CD4-positive, alpha-beta T cell treated with Interleukin-17A for 4 hours (primary cell): ENCODE measurements at places on chromosomes 5 and 9.
A peak's percentile ranks its signal among the peaks of the same experiment; 100 is the strongest.

GRCh38 chr5:142109331-142110045, 909 bp downstream of the NDFIP1 start:
- peak; percentile 66 for DNase-seq

DNA sequence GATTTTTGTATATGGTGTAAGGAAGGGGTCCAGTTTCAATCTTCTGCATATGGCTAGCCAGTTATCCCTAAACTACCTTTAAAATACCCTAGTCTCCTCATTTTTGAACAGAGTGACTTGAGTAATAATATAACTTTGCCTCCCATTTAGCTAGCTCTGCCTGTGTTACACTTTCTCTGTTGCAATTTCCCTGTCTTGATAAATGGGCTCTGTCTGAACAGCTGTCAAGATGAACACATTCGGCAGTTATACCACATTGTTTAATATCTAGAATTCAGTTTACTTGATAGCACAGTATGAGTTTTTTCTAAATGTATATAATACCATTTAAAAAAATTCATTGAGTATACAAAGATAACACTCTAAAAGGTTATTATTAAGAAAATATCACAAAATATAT, 562.9 kb upstream of the FTMT start:
- DNase-seq = no peak

DNA sequence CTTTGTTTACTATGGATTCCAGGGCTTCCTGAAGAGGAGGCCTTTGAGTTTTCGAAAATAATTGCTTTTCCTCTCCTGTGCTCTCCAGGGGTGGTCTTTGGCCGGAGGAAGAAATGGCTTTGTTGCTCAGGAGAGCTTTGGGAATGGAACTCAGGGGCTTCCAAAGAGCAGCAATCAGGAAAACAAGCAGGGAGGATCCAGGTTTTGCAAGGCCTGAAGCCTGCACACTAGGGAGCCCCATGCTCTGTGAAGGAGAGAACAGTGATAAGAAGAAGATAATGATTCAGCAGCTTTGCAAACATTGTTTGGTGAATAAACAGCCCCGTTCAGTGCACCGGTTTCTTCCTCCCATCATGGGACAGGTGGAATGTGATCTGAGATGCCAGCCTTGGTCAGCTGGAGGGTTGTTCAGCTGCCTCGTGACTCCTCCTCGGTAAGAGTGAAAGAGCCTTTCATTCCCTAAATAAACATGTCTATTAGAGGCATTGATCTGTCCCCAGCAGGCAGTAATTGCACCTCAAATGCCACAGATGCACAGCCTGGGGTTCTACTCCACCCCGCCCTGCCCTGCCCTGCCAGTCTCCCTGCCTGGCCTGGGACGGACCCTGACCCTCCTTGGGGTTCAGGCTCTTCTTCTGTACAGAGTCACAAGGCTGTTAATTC, 11.5 kb upstream of the ALDH1B1 start:
- no peak for DNase-seq

GRCh38 chr9:130446101-130446861, 1.5 kb downstream of the ASS1 start:
- no peak for DNase-seq

DNA sequence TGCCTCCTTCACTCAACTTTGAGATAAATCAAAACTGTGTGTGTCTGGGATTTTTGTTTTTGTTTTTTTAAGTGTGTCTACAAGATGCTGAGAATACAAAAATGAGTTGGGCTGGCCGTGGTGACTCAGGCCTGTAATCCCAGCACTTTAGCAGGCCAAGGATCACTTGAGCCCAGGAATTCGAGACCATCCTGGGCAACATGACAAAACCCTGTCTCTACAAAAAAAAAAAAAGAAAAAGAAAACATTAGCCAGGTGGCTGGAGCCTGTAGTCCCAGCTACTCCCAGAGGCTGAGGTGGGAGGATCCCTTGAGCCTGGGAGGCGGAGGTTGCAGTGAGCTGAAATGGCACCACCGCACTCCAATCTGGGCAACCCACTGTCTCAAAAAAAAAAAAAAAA, 21.0 kb downstream of the HNRNPK start:
- no peak for DNase-seq

- no peak for DNase-seq
Observed at GRCh38 chr9:110115826-110116542, 92.0 kb downstream of the C9orf152 start.

DNA sequence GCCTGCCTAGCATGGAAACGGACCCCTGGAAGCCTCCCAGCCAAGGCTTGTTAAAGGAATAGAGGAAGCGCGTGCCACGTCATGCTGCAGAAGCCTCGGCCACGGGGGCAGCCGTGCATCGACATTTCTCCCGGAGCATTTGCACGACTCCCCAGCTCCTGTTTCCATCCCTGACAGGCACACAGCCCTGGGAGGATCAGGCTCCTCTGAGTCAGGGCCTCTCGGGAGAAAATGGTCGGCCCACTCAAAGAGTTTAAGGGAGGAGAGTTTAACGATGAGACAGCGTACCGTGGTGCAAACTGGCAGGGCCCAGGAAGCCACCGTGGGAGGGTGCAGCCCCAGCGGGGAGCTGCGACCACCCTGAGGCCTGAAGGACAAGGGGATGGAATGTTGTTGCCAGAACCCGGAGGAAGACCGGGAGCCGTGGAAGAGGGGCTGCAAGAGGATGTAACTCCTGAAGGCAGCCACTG, 213.6 kb downstream of the PAX5 start:
- DNase-seq = no peak

DNA sequence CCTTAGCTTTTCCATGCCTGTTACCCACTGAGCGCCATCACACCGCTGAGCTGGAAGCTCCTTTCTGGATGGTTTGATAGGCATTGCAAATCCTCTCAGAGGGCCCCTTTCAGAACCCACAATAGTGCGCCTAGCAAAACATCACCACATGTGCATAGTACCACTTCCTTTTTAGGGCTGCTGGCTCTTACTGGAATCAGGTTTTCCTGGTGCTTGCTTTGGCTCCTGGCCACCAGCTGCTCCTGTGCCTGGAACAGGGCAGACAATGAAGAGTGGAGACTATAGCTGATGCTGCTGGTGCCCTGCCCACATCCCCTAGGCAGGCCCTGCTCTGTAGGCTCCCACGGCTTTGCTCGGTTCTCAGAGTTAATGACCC, 163.6 kb upstream of the SEMA6A start:
- no peak for DNase-seq

DNA sequence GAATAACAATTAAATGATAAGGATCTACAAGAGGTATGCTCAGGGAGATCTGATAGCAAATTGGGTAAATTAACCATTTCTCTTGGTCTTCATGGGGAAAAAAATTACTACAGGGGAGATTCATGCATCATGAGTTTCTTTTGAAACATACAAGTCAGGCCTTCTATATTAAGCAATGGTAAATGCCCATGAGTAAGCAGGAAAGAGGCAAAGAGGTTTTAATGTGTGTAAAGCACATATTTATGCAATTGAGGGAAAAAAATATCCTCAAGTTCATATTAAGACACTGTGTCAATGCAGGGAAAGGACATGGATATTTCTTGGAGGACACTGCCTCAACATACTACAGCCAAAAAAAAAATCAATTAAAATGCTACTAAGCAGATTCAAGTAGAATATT, 73.4 kb upstream of the NR4A3 start:
- DNase-seq = no peak

DNA sequence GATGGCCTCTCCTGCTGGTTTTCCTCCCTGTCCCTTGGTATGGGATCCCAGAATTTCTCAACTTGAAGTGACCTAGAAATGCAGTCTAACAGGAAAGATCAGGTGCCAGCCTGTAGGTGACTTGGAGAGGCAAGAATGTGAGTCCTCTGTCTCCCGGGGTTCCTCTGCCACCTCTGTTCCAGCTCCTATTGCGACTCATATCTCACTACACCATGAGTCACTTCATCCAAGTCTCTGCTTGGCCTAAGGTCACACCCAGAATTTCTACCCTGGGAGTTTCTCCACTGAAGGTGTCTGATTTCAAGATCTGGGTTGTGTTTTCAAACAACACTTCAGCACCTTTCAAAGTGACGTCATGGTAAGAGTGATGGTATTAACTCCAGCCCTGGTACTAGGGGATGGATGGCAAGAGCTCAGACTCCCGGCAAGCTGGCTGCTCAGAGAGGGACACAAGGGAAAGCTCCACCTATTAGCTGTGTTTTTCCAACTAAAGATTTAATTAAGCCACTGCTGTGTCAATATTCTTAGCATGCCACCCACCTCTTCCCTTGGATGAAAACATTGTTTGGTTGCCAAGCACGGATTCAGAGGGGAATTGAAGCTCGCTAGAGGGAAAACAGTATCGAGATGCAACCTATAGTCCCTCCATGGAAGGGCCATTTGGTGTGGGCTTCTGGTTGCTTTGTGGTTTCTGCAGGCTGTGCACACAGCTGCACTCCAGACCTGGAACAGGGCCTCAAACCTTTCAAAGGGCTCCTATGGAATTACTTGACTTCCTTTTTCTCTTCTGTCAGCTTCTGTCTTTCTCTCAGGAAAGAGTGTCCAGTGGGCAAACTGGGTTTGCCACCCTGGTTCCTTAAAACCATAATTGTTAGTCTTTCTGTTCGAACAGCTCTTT, 205.7 kb downstream of the GAS1 start:
- no peak for DNase-seq

DNA sequence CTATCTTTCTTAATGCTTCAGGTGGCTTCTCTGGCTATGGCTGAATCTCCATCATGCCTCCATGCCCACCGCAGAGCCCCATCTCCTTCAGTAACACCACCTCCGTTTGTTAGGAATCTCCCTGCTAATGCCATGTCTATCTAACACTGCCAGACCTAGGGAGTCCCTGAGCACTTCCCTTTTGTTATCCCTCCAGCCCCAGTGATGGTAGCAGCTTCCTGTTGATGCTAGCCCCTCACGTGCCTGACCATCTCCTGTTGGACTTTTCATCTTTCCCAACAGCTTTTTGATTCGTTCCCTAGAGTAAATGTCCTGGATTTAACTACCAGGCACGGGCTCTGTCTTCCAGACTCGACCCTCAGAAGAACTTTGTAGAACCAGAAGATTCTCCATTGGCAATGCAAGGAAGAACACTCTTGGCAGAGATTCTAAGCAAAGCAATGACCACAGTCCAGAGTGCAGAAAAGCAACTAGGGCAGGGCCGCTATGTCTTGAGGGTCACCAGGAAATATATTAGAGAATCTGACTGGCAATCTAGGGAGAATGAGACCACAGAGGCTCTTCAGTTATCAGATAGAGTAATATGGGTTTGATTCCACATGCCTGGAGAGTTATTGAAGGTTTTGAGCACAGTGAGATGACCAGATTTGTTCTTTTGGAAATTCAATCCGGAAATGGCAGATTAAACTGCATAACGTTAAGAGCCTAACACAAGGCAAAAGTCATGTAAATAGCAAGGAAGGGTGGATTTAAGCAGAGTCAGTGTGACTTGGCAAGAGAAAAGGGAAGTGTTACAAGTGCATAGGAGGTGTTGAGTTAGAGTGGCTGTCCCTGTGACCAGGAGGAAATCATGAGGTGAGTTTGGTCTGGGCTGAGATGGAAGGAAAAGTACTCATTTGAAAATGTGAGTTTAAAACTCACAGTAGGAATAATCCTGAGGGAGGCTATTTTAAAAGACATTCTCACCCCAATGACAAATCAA, 555.2 kb downstream of the ACTL7B start:
- DNase-seq = no peak

GRCh38 chr5:100877274-100877673, 25.8 kb downstream of the ST8SIA4 start:
- DNase-seq = no peak

GRCh38 chr9:128159784-128160602, at the start of gene BBLN:
Gene BBLN (plus strand): TSS chr9:128160265. CDS start chr9:128160408, 143 bp downstream.
- DNase-seq = peak; percentile 98

DNA sequence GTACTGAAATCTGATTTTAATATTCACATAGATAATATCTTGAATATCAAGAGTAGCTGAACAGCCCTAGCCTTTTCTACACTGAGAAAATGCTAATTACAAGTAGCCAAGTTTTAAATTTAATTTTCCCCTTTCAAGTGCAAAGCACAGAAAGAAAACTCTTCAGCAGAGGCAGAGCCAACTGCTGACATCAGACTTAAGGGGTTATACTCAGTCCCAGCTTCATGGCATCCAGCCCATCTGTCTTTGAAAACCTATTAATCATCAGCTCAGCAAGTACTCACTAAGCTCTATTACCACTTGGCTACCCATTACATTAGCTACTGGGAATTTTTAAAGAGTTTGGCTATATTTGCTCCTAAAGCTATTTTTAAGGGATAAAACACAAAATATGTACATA, 220.5 kb downstream of the SLC12A2 start:
- DNase-seq = no peak
